ENCODE measurements at places on chromosomes 7 and 10. TPM values are rescaled to one million over a fixed set of nuclear protein-coding genes. Genes with fewer than 3 reads are reported as not detected.

- DNase-seq = no peak
These were observed 124.6 kb downstream of the PARD3 start for GRCh38 chr10:34690383-34691049.

GRCh38 chr7:134690614-134691504 lies 44.2 kb downstream of the BPGM start:
- DNase-seq = no peak

DNA sequence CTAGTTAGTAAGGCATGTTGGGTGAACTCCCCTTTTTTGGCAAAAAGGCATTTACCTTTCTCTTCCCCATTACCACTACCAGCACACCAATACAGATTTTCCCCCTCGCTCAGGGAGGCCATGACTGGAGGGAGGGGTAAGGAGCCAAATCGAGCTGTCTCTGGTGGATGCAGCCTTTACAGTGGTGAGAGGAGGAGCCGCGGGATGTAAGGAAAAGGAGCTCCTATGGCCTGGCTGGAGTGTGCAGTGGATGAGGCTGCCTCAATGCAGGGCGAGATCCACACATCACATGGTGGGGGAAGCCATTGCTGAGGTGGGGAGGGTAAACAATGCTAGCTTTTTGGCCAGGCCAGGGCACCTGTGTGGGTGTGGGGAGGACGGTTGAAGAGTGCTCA lies 416.2 kb downstream of the EXOC4 start:
- no peak for DNase-seq

DNA sequence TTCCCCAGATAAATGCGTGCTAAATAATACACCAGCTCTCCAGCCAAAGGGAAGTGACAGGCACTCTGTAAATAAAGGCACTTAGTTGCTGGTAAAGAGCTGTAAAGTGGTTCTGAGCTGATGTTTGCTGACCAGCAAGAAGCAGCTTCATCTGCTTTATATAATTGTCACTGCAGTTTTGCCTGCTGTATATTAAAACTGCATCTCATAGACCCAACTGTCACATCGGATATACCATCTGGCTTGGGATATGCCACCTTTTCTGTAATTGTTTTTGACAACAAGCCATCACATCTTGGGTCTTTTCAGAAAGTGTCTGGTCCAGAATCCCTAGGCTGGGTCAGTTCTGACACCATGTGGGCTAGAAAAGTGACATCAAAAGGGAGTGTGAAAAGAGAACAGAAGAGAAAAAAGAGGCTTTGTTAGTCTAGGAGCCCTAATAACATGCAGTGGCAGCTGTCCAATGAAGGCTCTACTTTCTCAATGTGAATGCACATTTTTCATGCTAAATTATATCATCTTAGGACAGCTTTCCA lies 697.6 kb downstream of the KCNMA1 start:
- DNase-seq = no peak

GRCh38 chr10:89478085-89478738 lies 57.2 kb downstream of the SLC16A12 start:
- no peak for DNase-seq

- DNase-seq = no peak
These were observed 175.3 kb downstream of the LCOR start for GRCh38 chr10:97007417-97007816.

The PDK4 gene
- 399 TPM for total RNA-seq

The ABCF2 gene
- 25.3 TPM for total RNA-seq

All from vagina (tissue), 2 donors.